ENCODE measurements at places on chromosomes 3 and 15.

- no peak for DNase-seq
Observed at GRCh38 chr15:74390647-74391288, 23.3 kb upstream of the CYP11A1 start.

DNA sequence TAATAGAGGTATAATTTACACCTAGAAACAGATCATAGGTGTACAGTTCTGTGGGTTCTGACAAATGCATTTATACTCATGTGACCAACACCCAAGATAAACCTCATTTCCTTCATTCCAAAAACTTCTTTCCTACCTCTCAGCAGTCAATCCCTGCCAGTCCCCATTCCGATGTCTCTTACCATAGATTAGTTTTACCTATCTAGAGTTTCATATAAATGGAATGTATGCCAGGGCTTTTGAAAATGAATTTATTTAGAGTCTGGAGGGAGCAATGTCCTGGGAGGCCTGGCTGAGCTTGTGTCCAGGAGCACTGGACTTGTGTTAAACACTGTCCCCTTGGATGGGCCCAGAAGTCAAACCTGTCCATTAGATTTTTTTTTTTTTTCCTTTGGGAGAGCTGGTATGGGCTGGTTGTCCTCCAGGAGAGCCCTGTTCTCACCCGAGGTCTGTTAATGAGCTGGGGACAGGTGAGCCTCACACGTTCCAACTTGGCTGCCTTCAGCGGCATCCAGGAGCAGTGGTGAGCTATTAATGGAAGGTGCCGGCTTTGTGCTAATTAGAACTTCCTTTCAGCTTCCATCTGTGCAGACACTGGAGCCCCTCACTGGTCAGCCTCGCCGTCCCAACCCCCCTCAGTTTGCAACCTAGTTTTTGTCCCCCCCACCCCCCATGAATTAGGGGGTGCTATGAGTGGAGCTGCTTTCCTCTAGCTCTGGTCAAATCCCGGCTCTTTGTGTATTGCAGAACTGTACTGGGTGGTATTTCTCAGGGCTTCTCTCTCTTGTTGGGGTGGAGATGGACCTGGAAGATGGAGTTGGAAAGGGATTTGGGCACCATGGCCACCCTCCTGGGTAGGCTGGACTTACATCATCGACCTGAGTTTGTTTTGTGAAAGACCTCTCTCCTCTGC lies 40.7 kb upstream of the POLG start:
- no peak for DNase-seq

DNA sequence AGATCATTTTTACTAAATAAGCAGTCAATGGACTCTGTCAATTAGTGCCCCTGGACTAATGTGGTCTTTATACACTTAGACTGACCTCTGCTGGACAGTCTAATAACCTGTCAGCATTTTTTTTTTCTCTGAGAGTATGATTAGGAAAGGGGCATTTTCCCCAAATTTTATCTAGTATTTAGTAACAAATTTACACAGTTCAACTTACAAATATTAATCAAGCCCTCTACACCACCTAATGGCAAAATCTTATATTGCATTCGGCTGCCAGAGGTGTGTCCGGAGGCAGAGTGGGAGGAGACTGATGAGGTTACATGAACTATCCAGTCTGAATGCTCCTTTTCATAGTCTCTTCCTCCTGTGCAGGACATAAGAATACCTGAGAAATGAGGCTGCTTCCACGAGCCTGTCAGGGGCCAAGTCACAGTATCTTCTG lies 36.0 kb upstream of the COLQ start:
- DNase-seq: peak; percentile 33

DNA sequence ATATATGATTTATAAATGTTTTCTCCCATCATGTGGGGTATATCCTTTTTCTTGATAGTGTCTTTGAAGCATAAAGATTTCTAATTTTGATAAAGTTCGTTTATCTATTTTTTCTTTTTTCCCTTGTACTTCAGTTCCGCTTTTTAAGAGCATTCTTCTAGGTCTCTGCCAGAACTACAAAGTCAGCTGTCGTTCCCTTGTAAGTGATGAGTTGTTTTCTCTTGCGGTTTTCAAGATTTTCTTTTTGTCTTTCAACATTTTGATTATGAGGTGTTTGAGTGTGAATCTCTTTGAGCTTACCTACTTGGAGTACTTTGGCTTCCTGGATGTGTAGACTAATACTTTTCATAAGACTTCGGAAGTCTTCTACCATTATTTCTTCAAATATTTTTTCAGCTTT lies 9.3 kb upstream of the PRICKLE2 start:
- no peak for DNase-seq

- DNase-seq: no peak
Observed at GRCh38 chr3:195708626-195709481, 11.9 kb upstream of the MUC20 start.

DNA sequence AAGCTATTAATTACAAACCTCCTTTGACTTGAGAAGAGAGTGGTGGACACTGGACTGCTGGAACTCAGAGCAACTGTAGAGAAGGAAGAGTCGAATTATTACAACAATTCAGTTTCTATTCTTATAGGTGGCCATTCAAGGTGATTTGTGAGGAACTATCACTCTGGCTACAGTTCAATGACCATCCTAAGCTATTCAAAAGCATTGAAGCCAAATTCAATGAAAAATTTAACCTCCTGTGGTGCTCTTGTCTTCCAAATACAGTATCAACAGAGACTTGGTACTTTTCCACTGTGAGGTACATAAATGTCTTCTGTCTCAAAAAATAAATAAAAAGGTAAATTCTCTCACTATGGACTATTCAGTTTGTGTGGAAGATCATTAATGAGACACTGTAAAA lies 513.3 kb upstream of the SEMA6D start:
- no peak for DNase-seq

- DNase-seq: no peak
Observed at GRCh38 chr3:100984308-100984707, 8.9 kb downstream of the ABI3BP start.

GRCh38 chr15:79593119-79593869 lies 161.2 kb downstream of the MINAR1 start:
- DNase-seq: no peak

All from activated CD4-positive, CD25-positive, alpha-beta regulatory T cell treated with anti-CD3 and anti-CD28 coated beads, Interleukin-2, amount 50 U/mL, for 16 hours (primary cell).